ENCODE measurements at places on chromosomes 16 and 17. TPM values are rescaled to one million over a fixed set of nuclear protein-coding genes. Genes with fewer than 3 reads are reported as not detected.
A peak's percentile ranks its signal among the peaks of the same experiment; 100 is the strongest.

DNA sequence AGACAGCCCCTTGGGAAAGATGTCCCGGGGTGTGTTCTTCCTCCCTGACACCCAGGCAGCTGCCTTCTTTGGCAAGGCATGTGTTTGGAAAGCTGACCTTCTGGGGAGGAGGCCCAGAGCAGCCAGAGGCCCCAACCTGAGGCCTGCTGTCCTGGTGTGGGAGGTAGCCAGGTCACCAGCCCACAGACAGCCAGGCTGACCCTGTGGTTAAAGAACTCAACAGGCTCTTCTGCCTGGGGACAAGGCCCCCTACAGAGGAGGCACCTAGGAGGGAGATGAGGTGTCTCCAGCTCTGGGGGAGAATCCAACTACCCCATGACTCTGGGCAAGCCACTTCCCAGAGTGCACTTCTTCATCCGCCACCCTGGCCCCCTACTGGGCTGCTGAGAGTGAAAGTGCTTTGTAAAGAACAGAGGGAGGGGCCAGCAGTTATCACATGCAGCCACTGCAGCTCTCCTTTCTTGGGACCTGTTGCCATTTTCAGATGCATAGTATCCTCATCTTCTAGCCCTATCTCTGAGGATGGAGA lies 13.1 kb upstream of the SREBF1 start:
- DNase-seq = no peak

GRCh38 chr17:17785407-17785806 lies 51.4 kb downstream of the SREBF1 start:
- no peak for DNase-seq

DNA sequence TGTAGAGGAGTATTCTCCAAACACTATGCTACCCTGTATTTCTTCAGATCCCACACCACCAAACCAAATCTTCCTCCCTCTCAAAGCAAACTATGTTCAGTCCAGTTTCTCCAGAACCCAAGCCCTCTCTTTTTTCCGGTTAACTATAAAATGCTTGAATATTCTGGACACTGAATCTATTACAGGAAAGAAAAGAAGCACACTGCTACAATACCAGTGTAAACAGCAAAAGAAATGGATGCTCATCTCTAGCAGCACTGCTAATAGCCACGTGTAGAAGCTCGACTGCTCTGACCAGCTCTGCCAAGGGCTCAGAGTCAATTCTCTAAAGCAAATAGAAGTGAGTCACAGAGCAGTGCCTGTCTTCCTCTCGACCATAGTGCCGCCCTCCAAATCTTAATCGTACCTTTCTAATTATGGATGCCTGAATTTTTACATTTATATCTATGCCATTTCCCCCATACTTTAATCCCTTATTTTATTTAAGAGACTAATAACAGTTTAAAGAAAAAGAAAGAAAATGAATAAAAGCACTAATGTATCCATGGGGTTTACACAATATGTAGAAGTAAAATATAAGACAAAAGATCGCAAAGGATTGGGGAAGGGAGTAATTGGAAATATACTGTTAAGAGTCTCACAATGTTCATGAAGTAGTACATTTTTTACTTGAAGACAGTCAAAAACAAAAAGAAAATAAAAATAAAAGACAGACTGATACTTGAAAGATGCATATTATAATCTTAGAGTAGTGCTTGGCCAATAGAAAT lies 154.5 kb downstream of the PARN start:
- DNase-seq = no peak

GRCh38 chr17:7889166-7889955 lies 772 bp downstream of the CHD3 start:
- peak; percentile 81 for DNase-seq

- peak; percentile 58 for DNase-seq
Measured at GRCh38 chr16:67676516-67676915, 9.9 kb downstream of the C16orf86 start.

- DNase-seq = no peak
Measured at GRCh38 chr16:65200857-65201256, 79.0 kb upstream of the CDH11 start.

DNA sequence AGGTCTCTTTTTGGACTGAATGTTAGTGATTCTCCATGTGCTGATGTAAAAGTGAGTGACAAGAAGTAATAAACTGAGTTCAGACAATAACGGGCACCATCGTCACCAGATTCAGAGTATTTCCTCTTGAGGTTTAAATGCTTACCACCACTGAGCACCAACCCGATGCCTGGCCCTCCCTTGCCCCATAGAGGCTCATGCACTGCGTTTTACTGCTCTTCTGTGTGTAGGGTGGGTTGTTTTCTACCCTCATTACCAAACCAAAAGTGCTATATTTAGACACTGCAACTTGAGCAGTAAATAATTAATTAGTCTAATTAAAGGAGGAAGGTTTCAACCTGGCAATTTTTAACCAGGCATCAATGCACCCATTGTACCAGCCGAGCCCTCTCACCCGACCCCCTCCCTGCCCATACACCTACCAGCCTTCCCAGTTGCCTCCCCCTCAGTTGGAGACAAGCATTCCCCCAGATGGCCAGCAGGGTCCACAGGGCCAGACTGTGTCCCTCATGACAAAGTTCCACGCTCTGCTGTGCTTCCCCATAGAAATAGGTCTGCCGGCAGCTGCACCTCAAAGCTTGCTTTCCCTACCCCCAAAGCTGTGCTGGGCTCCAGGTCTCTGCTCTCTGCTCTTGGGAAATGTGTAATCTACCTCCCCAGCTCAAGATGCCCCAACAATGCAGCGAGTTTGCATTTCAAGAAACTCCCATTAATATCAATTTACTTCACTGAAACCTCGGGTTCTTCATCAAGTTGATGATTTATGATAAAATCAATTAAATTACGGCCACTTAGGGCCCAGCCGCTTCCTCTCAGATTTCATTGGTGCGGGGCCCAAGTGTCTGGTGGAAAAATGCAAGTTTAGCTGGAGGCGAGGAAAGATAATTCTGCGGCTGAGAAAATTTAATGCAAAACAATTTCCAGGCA lies 16.0 kb downstream of the HOXB4 start:
- DNase-seq = no peak

- DNase-seq = no peak
Measured at GRCh38 chr17:3574231-3574630, 16.6 kb upstream of the TRPV3 start.

Gene CDH8
- total RNA-seq = not detected

Gene HOXB1
- total RNA-seq = not detected

Data from pulmonary artery endothelial cell (primary cell).